ENCODE measurements at places on chromosomes 5 and 9. TPM values are rescaled to one million over a fixed set of nuclear protein-coding genes. Genes with fewer than 3 reads are reported as not detected.

ERMP1 gene
- total RNA-seq, result 18.4 TPM

CFAP77 gene
- 0.97 TPM for total RNA-seq

TRIM36 gene
- total RNA-seq, result 10.1 TPM

INSL6 gene
- total RNA-seq, result not detected

PLPPR1 gene
- total RNA-seq, result 2.0 TPM

TMC1 gene
- total RNA-seq, result 0.54 TPM

GOLM1 gene
- total RNA-seq, result 82.1 TPM

GCNT4 gene
- total RNA-seq, result 3.3 TPM

RNF183 gene
- not detected for total RNA-seq

DOLPP1 gene
- total RNA-seq, result 31.9 TPM

PDE4D gene
- 4.7 TPM for total RNA-seq

CNTNAP3 gene
- total RNA-seq, result 8.3 TPM

LCN9 gene
- not detected for total RNA-seq

ZNF883 gene
- total RNA-seq, result 44.4 TPM

AMACR gene
- total RNA-seq, result 12.6 TPM

ADAMTS16 gene
- total RNA-seq, result 14.3 TPM

PCDHB16 gene
- total RNA-seq, result 2.4 TPM

PCDHA1 gene
- total RNA-seq, result 3.2 TPM

CRB2 gene
- 9.8 TPM for total RNA-seq

IL7R gene
- not detected for total RNA-seq

BSPRY gene
- total RNA-seq, result 7.7 TPM

CA9 gene
- not detected for total RNA-seq

ENTREP1 gene
- 11.6 TPM for total RNA-seq

TXN gene
- total RNA-seq, result 173 TPM

MYOT gene
- total RNA-seq, result not detected

CDH9 gene
- 0.31 TPM for total RNA-seq

FOXD4L5 gene
- total RNA-seq, result not detected

ADAMTS2 gene
- total RNA-seq, result 6.4 TPM

HMMR gene
- 54.8 TPM for total RNA-seq

All from GM23338 (cell line).